Right lung (tissue), 10 donors: ENCODE measurements at places on chromosomes 4 and X.

DNA sequence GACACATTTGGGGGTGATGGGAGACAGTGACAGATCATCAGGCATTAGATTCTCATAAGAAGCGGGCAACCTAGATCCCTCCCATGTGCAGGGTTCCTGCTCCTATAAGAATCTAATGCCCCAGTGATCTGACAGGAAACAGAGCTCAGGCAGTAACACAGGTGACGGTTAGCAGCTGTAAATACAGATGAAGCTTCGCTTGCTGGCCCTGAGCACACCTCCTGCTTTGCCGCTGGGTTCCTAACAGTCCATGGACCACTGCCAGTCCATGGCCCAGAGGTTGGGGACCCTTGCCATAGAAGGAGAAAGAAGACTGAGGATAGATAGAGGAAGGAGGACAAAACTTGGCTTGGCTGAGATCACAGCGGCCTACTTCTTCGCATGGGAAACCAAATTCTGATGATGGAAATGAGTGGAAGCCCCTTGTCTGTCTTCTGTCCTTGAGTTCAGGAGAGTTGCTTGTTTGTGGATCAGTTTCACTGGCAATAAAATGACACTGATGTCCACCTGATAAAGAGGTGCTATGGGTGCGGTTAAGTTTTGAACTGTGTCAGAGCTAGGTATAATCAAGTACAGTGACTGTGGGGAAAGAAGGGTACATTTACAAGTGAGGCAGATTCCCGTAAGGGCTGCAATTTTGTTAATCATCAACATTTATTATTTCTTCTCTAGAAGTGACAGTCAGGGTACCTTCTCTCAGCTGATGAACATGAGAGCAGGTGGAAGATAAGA is 1.7 kb upstream of the TIFA start:
- DNase-seq = no peak

DNA sequence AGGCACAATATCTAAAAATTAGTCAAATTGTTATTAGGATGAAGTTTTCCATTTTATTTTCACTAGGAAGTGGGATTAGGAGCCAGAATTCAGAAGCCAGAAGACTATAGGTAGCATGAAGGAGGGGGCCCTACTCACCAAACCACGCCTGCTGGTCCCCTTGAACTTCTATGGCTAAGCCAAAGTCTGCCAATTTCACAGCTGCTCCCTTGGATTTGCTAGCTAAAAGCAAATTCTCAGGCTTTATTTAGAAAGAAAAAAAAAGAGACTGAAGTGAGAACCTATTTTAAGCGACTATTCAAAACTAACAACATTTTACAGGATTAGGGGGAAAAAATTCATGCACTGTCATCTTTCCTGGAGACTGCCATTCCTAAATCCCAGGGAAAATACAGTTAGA is 224.3 kb downstream of the CAMK2D start:
- no peak for DNase-seq

- no peak for DNase-seq
Measured at GRCh38 chrX:75230296-75230695, 43.6 kb upstream of the UPRT start.

DNA sequence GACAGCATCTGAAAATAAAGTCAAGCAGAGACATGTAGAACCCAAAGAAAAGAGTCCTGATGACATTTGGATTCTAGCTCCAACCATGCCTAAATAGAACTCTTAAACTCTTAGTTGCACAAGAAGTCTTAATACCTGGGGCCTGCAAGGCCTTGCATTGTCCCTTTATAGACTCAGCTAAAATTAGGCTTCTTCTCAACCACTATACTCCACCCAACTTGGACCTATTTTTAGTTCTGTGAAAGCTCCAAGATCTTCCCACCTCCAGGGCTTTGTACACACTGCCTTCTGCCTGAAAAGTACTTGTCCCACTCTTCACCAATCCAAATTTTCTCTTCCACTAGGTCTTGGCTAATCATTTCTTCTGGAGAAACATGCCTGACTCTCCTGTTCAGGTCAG is 36.5 kb downstream of the PLK4 start:
- no peak for DNase-seq

- DNase-seq = no peak
Measured at GRCh38 chr4:148225639-148226038, 216.6 kb downstream of the NR3C2 start.

- no peak for DNase-seq
Measured at GRCh38 chrX:41730081-41730480, 6.1 kb downstream of the GPR82 start.

GRCh38 chrX:43525901-43526610 is 130.0 kb upstream of the MAOA start:
- DNase-seq = no peak

- DNase-seq = no peak
Measured at GRCh38 chr4:5284517-5284916, 233.2 kb downstream of the STK32B start.

DNA sequence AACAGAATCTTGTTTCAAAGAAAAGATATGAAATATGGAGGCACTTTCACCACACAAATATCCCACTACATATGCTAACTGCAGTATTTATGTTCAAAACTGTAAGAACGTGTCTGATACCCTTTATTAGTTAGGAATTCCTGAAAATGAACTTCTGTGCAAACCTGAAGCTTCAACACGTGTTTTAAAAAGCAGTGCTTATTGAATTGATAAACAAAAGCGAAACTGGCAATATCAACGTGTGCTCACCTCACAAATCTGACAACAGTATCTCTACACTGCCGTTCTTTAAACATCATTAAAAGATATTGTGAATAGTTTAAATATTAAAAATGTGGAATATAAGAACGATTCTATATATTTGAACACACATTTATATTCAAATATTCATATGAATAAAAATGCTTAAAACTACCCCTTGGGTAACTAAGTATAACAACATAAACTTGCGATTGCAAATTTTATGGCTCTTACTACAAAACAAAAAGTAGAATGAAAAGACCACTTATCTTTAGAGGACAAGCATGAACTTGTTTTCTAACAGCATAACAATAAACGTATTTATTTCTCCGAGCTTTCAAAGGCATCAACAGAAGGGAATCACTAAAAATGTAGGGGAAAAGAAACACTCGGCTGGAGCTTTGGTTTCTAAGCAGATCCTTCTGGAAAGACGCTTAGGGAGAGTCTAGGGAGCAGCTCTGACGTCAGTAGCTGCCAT is at the start of gene LRP2BP:
Gene LRP2BP, minus strand, starts transcription at position 687 of the 718 bp plus-strand sequence. CDS start 17,738 bp downstream, outside the sequence.
- DNase-seq = peak; percentile 42

DNA sequence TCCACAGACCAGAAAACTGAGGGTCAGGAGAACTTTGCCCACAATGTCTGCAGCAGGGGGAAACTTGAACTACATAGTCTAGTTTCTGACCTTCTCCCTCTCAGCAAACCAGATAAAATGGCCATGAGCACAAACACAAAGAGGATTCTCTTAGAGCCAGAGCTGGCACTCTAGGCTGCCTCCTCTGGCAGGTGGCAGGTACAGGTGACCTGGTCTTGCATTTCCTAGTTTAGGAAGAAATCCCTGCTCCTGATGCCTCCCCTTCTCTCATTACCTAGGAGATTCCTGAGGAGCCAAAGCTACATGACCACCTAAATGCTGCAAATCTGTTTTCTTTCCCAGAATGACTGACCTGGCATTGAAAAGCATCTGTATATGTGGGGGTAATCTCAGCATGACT is 45.1 kb downstream of the ARHGEF9 start:
- DNase-seq = no peak

DNA sequence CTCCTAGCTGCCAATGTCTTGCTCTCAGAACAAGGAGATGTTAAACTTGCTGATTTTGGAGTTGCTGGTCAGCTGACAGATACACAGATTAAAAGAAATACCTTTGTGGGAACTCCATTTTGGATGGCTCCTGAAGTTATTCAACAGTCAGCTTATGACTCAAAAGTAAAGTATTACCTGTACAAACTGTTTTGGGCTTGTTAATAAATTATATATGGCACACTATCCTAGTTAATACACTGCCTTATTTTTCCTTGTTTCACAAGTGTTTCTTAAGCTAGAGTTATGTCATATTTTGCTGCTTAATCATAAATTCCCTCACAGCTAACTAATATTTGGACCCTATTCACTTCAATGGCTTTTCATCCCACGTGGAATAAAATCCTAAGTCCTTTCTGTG is 45.3 kb downstream of the STK26 start:
- DNase-seq = no peak

- DNase-seq = no peak
Measured at GRCh38 chr4:36165631-36166005, 78.7 kb downstream of the ARAP2 start.

DNA sequence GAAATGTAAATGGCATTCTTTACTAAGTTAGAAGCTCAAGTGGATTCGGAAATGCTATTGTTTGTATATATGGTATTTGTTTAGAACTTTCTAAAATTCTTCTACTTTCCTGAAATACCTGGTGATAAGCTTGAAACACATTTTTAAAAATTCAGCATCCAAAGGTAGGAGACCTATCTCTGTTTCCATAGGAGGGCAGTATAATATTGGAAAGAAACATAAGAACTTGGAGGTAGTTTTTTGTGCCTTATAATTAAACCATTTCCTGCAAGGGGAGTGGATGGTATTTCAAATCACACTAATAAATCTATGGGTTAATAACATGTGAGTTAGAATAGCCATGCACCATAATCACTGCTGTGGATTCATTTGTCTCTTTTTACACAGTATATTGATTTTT is 217.4 kb upstream of the AADAT start:
- no peak for DNase-seq

DNA sequence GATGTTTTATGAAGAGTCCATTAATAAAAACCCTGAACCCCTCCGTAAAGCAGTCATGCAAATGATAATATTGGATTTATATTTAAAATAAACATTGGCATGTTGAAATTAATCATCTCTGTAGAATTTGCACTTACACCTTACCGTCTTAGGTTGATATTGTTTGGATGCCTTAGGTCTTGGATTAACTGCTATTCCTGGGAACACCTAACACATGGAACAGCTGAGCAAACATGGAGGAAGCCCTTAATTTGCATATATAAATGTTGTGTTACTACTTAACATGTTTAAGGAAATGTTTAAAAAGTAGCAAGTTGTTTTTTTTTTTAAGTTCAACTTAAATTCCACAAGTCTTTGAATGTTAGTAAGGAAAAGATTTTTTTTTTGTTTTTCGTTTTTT is 62.5 kb downstream of the NSD2 start:
- no peak for DNase-seq
